ENCODE measurements at places on chromosomes 1 and 21.
A peak's percentile ranks its signal among the peaks of the same experiment; 100 is the strongest.

- DNase-seq: no peak
Measured at GRCh38 chr1:11098931-11099309, 749 bp downstream of the EXOSC10 start.

GRCh38 chr1:202951437-202951836, 6.7 kb downstream of the ADIPOR1 start:
- DNase-seq: no peak

DNA sequence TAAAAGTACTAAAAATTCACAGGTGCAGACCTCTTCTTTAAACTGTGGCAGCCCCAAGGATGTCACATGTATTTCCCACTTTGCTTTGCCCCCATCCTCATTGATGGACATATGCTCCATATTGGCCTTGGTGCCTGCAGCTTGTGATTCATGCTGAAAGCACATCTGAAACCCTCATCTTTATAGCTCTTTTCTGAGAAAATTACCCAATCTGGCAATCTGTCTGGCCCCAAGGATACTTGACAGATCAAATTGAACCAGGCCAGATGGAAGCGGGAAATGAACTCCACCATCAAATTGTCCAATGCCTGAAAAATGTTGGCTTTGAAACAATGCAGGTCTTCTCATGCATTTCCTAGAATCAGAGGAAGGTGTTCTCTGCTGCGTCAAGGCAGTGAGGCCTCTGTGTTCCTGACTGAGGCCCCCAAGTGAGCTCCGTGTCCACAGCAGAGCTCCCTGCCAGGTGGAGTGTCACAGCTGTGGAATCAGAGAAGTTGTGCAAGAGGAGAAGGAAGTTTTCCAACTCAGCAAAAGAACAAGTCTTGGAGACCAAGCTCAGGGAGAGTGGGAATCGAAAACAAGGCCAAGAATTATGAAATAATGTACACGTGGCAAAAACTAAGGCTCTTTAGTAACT, 323.7 kb downstream of the PLPP3 start:
- no peak for DNase-seq

DNA sequence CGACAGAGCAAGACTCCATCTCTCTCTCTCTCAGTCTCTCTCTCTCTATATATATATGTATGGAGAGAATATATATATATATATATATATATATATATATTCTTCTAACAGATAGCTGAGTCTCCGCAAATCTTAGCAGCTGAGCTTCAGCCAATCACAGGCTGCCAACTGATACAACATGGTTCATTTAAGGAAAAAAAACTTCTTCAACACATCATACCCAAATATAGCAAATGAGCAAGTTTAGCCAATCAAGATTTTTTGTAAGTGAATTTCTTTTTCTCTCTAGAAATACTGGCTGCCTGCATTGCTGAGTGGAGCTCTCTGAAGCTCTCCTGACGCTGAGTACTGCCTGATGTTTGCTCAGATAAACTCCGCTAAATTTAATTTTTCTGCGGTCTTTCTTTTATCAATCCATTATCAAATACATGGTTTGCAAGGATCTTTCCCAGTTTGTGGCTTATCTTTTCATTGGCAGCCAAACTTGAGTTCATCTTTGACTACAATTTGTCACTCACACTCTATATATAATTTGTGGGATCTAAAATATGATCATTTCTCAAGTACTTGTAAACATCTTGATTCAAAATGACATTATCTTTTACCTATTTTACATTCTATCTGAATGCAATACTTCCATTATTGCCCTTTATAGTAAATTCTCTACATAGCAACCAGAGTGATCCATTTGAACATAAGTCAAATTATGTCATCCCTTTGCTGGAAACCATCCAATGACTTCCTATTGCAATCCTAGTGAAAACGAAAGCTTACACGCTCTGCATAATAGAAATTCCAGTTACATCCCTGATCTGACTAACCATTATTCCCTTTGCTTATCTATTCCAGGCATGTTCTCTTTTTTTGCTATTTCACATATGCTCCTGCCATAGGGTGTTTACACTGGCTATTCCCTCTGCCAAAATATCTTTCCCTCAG, 2131.7 kb downstream of the MRPL39 start:
- DNase-seq: no peak

- DNase-seq: no peak
Measured at GRCh38 chr1:245406426-245406825, 251.6 kb downstream of the KIF26B start.

DNA sequence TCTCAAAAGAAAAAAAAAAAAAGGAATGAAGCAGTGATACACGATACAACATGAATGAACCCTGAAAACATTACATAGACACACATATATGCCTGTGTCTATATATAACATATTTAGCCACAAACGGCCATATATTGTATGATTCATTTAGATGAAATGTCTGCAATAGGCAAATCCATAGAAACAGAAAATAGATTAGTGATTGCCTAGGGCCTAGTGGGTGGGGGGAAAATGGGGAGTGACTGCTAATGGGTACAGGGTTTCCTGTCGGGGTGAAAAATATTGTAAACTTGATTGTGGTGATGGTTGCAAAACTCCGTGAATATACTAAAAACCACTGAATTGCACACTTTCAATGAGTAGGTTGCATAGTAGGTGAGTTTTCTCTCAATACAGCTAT, 6.0 kb upstream of the H6PD start:
- no peak for DNase-seq

GRCh38 chr1:218380125-218380977, 35.2 kb downstream of the TGFB2 start:
- no peak for DNase-seq

DNA sequence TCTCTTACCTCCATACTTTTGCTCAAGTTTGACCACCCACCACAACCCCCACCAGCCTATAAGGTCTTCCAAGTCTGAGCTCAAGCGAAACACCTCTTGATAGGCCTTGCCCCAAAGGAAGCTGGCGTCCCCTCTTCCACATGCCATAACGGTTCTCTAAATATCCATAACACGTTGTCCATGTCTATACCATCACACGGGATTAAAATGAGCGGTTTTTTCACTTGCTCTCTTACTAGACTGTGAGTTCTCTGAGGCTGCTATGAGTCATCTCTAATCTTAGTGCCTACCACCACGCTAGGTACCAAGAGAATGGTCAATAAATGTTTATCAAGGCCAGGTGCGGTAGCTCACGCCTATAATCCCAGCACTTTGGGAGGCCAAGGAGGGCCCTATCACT, 41.0 kb downstream of the WASF2 start:
- DNase-seq: no peak

DNA sequence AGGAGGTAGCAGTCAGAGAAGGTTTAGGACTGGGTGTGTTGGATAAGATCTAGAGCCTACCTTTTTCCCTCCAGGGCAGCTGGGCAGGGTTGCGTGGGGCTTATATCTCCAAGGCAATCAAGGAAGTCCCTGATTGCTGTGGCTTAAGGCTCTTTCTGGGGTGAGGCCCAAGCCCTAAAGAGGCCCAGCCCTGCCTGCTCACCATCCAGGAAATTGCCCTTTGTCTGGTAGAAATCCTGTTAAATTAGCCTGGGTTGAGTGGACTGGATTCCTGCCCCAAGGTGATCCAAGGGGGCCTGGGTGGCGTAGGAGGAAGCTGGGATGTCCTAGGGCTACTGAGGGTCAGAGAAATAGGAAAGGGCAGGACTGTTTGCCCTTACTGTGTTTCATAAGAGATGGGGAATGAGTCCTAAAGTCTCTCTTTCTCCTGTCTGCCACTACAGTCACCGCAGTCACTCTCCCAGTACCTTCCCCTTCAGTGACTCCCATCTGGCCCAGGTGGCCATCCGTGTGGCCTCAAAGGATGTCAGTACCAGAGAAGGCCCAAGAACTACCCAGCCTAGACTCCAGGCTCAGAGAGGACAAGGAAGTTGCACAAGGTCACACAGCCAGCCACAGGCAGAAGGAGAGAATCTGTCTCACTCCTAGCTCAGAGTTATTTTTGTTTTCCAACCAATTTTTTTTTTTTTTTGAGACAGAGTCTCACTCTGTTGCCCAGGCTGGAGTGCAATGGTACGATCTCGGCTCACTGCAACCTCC, 25.8 kb downstream of the MFSD2A start:
- DNase-seq: no peak

DNA sequence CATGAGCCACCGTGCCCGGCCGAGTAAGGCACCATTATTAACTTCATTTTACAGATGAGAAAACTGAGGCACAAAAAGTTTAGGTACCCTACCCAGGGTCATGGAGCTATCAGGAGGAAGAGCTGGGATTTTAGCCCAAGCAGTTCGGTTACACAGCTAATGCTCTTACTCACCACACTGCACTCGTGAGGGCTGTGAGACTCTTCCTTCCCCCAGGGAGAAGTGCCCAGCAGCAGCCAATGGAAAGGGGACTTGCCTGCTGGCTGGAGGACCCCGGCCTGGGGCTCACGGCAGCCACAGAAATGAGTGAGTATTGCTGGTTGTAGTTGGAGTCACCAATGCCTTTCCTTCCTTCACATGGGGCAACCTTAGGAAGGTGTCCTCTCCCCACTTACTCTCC, 5.2 kb upstream of the CSF1 start:
- no peak for DNase-seq

DNA sequence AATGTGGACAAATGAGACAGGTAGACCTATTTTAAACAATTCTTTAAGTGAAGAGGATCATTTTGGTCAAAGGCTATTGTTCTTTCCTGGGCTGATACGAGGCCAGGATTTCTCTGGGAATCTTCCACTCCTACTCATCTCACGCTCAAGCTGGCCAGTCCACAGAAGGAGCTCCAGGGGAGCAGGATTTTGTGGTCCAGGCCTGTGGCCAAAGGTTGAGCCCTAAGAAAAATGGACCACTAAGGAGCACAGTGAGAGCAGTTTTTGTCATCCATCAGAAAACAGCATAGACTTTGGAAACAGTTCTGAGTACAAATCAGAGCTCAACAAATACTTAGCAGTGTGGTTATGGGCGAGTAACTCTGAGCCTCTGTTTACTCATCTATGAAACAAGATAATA, 260.2 kb upstream of the RUNX1 start:
- no peak for DNase-seq

DNA sequence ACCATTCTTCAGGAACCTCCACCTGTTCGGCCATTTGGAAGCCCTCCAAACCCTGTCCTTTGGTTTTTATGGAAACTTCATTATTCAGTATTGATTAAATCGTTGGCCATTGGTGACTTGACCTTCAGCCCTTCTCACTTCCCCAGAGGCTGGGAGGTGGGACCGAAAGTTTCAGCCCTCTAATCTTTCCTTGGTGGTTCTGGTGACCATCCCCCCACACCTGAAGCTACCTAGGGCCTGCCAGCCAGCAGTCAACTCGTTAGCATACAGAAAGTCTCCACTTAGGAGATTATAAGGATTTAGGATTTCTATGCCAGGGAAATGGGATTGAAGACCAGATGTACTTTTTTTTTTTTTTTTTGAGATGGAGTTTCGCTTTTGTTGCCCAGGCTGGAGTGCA, 6.7 kb downstream of the DHX9 start:
- no peak for DNase-seq

- no peak for DNase-seq
Measured at GRCh38 chr1:230277201-230278025, 148.7 kb downstream of the PGBD5 start.

DNA sequence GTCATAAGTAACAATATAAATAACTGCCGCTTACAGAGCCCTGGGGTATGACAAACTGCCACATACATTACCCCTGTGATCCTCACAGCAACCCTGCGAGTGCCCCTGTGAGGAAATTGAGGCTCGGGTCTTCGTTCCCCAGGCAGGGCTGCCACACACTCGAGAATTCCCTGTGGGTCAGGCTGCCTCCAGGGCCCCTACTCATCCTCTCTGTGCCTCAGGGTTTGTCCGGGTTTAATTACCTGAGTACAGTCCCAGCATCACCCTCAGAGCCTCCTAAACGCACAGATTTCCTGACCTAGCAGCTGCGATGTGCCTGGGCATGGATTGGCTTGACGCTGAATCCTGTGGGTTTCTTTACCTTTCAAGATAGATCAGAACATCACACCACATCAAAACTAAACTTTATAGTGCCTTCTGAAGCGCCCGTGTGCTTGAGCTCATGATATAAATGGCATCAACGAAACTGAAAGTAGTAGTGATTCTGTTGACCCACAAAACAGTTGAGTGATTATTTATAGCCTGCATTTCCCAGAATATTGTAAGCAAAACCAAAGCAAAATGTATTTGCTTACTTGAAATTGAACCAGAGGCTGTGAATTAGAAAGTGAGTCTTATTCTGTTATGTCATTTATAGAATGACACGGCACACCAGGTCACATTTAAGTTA, 14.0 kb downstream of the SLC37A1 start:
- DNase-seq: peak; percentile 83

- no peak for DNase-seq
Measured at GRCh38 chr1:182658055-182658454, 26.3 kb downstream of the RGS8 start.

- no peak for DNase-seq
Measured at GRCh38 chr1:117660271-117660965, 54.6 kb downstream of the TENT5C start.

- no peak for DNase-seq
Measured at GRCh38 chr21:17819877-17820229, 697 bp upstream of the C21orf91 start.

DNA sequence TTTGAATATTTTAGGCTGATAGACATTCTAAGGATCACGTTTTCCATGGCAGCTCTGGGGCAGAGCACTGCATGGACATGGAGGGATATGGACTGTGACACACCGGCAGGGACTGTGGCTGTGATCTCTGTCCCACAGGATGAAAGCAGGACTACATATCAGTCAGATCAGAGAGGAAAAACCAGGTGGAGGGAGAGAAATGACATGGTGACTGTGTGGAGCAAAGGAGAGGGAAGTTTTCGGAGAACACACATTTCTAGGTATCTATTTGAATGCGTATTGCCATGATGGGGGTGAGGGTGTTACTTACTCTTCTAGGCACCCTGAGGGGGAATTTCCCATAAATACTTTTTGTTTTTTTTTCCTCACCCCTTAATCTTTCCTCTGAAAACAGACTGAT, 3.2 kb upstream of the CD1C start:
- no peak for DNase-seq

- DNase-seq: no peak
Measured at GRCh38 chr1:232421143-232421796, 208.7 kb downstream of the SIPA1L2 start.

- DNase-seq: no peak
Measured at GRCh38 chr1:188043536-188044245, 1214.9 kb downstream of the PLA2G4A start.

GRCh38 chr21:46472246-46472645, 13.6 kb downstream of the DIP2A start:
- DNase-seq: no peak

DNA sequence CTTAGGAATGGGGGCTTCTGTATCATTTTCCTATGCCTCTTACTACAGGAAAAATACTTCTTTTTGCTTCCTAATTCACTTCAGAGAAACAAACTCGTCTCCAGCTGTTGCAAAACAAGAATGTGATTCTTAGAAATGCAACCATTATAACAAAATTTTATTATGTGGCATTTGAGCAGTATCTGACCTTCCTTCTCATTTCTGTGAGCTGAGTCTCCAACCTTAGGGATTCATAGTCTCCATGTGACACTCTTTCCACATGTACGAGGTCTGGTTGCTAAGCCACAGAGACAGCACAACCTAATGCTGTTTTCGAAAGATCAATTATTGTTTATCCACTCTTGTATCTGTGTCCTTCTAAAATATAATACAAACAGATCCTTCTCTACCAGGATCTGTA, 75.3 kb upstream of the RGS4 start:
- DNase-seq: no peak

- DNase-seq: no peak
Measured at GRCh38 chr1:234763910-234764309, 153.9 kb upstream of the IRF2BP2 start.
